ENCODE measurements at places on chromosomes 6 and 20. TPM values are rescaled to one million over a fixed set of nuclear protein-coding genes. Genes with fewer than 3 reads are reported as not detected.

LAMA5 gene
- 11.4 TPM for total RNA-seq

MRPS18B gene
- total RNA-seq = 53.0 TPM

MARCKS gene
- total RNA-seq = 498 TPM

BPIFA1 gene
- not detected for total RNA-seq

ENPP1 gene
- total RNA-seq = 0.41 TPM

EMILIN3 gene
- total RNA-seq = 1.6 TPM

RRAGD gene
- 103 TPM for total RNA-seq

CNKSR3 gene
- 4.1 TPM for total RNA-seq

PRR18 gene
- total RNA-seq = under 0.01 TPM

ADGRF1 gene
- not detected for total RNA-seq

KIF25 gene
- 0.41 TPM for total RNA-seq

PRKN gene
- 6.1 TPM for total RNA-seq

EEF1A2 gene
- 179 TPM for total RNA-seq

KHDRBS2 gene
- 62.4 TPM for total RNA-seq

EBF4 gene
- 11.8 TPM for total RNA-seq

ELOVL4 gene
- total RNA-seq = 49.3 TPM

EZR gene
- total RNA-seq = 114 TPM

LST1 gene
- 1.2 TPM for total RNA-seq

WFDC13 gene
- total RNA-seq = not detected

EYS gene
- total RNA-seq = 2.0 TPM

HLA-DOA gene
- total RNA-seq = 0.82 TPM

HUS1B gene
- total RNA-seq = 0.82 TPM

BHLHE23 gene
- not detected for total RNA-seq

SCGN gene
- 30.2 TPM for total RNA-seq

LRRN4 gene
- total RNA-seq = 0.41 TPM

FOXP4 gene
- 0.82 TPM for total RNA-seq

MMUT gene
- 29.8 TPM for total RNA-seq

GLO1 gene
- total RNA-seq = 92.9 TPM

LY6G6F gene
- not detected for total RNA-seq

PHACTR3 gene
- total RNA-seq = 40.8 TPM

BPIFB1 gene
- not detected for total RNA-seq

FLOT1 gene
- total RNA-seq = 46.9 TPM

OVOL2 gene
- total RNA-seq = 0.41 TPM

MOCS3 gene
- total RNA-seq = 9.4 TPM

SYNE1 gene
- 137 TPM for total RNA-seq

SLC22A7 gene
- 0.41 TPM for total RNA-seq

DAAM2 gene
- total RNA-seq = 5.3 TPM

FLRT3 gene
- 97.4 TPM for total RNA-seq

CYP39A1 gene
- total RNA-seq = 2.9 TPM

OXT gene
- not detected for total RNA-seq

OOEP gene
- not detected for total RNA-seq

FUT9 gene
- 55.8 TPM for total RNA-seq

LTA gene
- not detected for total RNA-seq

MSH5 gene
- total RNA-seq = 2.9 TPM
